Posterior vena cava (tissue), 2 donors: ENCODE measurements at places on chromosomes 7 and 10.

GRCh38 chr7:37149051-37149772 is 299.5 kb downstream of the ELMO1 start:
- no peak for DNase-seq

DNA sequence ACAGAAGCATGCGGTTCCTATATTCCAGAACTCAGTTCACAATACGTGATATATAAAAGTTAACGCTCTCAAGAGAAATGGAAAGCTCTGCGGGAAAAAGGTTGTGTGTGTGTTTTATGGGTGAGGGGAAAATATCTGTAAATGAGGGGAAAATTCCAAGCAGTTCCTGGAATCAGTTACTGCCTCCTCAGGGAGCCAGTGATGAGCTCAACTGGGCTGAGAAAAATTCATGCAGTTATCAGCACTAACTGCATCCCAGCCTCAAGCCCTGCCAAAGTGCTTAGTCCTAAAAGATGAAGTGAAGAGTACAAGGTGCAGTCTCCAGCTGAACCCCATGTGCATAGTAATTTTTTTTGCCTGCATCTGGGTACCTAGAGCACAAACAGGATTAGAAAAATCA is 191.9 kb downstream of the CDK14 start:
- DNase-seq, result no peak

DNA sequence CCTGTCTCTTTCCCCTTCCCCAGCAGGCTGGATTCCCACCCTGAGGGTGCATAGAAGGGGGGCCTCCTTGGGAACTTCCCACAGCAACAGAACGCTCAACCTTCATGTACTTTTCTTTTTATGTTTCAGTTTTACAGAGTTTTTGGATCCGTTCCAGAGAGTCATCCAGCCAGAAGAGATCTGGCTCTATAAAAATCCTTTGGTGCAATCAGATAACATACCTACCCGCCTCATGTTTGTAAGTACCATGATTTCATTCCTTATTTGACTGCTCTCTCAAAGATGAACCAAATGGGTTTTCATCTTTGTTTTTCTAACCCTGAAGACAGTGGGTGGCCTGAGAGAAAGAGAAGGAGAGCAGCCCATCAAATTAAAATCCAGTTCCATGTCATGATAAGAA is 46.7 kb downstream of the PLPP4 start:
- no peak for DNase-seq

DNA sequence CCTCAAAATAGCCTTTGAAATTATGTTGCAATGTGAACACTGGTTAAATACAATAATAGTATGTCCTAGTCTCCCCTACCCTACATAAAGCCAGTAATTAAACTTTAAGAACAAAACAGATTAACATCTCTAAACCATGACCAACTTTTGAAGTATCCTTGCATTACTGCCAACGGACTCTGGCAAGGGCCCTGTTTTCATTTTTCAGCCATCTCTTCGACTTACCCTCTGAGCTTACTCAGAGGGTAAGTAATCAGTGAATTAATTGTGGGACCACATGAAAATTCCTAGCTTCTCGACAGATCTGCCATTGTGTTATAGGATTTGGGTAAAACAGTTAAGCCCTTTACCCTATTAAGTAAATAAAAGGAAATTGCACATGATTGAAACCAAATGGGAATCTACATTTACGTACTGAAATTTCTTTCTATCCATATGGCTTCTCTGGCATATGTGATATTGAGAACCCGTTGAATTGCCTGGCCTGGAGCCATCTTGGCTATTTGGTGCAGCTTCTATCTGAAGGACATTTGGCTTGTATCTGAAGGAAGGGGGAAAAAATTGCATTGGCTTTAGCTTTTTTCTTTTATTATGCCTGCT is 39.6 kb downstream of the DYNC1I1 start:
- DNase-seq, result no peak

DNA sequence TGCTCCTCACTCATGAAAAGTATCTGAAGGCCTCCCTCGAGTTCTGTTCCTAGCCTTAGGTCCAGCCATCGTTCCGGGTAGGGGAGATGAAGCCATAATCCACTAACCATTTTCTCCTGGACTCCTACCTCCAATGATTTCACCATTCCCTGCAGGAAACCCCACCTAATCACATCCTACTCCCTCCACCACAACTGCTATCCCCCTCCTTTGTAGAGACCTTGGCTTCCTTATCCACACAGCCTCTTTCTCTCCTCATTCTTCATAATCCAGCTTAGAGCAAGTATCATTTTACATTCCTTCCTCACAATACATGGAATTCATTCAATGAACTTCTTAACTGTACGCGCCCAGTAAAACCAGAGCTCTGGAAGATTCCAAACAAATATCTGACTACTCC is 18.7 kb downstream of the HNRNPF start:
- DNase-seq, result peak; percentile 35

- DNase-seq, result no peak
Measured at GRCh38 chr7:114627231-114627630, 212.6 kb downstream of the FOXP2 start.
